ENCODE measurements at places on chromosomes 5 and 9.

GRCh38 chr5:119458911-119459632, 6.8 kb downstream of the HSD17B4 start:
- no peak for DNase-seq

DNA sequence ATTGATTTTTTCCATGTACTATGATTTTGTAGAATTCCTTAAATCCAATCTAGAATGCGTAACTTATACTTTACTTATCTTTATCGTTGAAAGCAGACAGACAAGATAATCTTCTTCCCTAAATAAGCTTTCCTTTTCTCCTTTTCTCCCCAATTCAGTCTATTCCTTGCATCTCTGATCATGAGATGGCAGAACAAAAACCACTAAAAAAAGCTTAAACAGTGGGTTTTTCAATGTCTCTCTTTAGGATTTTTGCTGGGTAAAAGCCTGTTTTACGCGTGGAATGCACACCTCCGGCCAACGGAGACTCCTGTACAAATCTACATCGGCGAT, 755 bp downstream of the CDKN2B start:
- no peak for DNase-seq

- DNase-seq: no peak
Measured at GRCh38 chr5:607541-608428, 4.4 kb upstream of the CEP72 start.

GRCh38 chr5:51371052-51371451, 12.2 kb upstream of the ISL1 start:
- DNase-seq: no peak

- peak; percentile 6 for DNase-seq
Measured at GRCh38 chr5:6419340-6419852, 29.3 kb upstream of the UBE2QL1 start.

GRCh38 chr9:133955821-133956411, 36.2 kb downstream of the VAV2 start:
- DNase-seq: peak; percentile 69

- no peak for DNase-seq
Measured at GRCh38 chr9:123982535-123982934, 29.0 kb upstream of the LHX2 start.

- peak; percentile 67 for DNase-seq
Measured at GRCh38 chr5:112492291-112492690, 73.2 kb upstream of the EPB41L4A start.

GRCh38 chr9:130235558-130236435, 29.8 kb upstream of the HMCN2 start:
- peak; percentile 69 for DNase-seq

GRCh38 chr5:138077064-138077696, 6.7 kb upstream of the WNT8A start:
- DNase-seq: peak; percentile 61

DNA sequence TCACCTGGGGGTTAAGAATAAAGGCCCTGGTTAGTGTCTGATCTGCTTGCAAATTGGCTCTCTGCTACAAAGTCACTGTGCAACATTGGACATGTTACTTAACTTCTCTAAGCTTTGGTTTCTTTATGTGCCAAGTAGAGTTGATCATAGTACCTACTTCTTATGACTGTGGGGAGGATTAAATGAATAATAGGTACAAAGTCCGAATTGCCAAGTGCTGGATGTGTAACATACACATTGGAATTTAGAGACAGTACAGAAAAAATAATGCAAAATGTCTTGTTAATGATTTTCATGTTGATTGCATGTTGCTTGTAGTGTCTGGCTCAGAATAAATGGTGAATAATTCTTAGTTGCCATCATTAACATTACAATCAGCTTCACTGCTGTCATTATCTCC, 2.2 kb downstream of the DOCK8 start:
- no peak for DNase-seq

DNA sequence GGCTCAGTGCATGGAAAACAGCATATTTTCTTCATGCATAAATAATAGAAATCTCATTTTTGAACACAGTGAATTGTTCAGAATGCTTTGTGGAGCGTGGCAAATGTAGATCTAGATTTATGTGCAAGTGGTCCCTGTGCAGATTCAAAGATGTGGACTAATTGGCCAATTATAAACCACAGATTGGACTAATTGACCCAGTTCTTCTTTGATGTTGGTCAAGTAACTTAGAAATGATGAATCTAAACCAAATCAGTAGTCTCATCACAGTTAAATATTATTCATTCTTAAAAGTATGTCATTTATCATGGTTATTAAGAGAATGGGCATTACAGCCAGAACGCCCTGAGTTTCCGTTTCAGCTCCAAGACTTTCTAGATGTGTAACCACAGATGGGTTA, 11.7 kb upstream of the PDE4D start:
- DNase-seq: no peak

- DNase-seq: no peak
Measured at GRCh38 chr5:136058039-136058971, 29.5 kb downstream of the TGFBI start.

GRCh38 chr5:11452852-11453251, 451.4 kb downstream of the CTNND2 start:
- no peak for DNase-seq

- no peak for DNase-seq
Measured at GRCh38 chr5:113806904-113807303, 293.4 kb downstream of the YTHDC2 start.
